ENCODE measurements at places on chromosomes 3 and 15.
A peak's percentile ranks its signal among the peaks of the same experiment; 100 is the strongest.

GRCh38 chr3:65935724-65936123, 103.0 kb downstream of the MAGI1 start:
- no peak for DNase-seq

- no peak for DNase-seq
Measured at GRCh38 chr3:15538345-15538744, 16.8 kb upstream of the COLQ start.

DNA sequence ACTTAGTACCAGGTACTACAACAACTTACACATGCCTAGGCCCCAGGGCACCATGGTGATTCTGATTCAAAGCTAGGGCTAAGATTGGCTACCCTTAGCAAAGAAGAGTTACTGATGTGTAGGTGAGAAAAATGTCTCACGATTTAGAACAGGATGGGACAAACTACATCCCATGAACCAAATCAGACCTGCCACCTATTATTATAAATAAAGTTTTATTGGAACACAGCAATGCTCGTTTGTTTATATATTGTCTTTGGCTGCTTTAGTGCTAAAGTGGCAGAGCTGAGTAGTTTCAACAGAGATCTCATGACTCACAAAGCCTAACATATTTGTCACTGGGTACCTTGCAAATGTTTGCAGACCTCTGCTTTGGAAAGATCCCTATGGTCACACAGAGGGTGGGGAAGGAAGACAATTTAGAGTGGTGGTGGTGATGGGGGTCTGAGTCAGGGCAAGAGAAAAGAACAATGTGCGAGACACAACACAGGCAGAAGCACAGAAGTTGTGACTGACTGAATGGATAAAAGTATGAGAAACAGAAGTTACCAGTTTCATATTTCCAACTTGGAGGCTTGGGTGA, 770.6 kb upstream of the CFAP20DC start:
- no peak for DNase-seq

DNA sequence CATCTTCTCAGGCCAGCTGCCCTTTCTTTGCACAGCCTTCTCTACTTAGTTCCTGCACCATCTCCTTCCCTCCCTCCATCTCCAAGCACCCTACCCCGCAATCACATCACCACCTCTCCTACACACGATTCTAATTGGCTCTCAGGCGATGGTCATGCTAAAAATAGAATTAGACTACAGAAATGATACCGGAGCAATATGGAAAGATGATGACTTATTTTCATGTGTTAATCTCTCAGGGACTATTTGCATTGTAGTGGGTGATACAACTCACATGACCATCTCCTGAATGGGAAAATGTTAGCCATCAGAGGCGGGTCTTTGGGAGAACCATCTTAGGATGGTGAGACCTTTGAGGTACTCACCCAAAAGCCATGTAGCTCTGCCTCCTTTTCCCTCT, 54.7 kb upstream of the PPARG start:
- no peak for DNase-seq

DNA sequence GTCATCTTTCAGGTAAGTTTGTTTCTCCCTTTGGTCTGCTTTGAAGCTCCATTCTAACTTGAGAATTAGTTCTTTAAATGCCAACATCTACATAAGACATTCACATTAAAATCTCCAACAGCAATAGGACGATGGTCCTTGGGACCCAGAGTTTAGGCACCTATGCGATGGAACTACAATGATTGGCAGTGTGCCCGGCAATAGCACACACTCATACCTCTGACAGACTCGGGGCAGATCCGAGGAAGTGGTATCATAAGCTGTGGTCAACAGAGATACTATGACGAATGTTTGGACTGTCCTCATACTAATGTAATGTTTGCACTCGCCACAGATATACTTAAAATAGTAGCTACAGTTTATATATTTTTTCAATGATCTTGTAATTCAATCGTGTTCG, 34.2 kb upstream of the NR2F2 start:
- no peak for DNase-seq

DNA sequence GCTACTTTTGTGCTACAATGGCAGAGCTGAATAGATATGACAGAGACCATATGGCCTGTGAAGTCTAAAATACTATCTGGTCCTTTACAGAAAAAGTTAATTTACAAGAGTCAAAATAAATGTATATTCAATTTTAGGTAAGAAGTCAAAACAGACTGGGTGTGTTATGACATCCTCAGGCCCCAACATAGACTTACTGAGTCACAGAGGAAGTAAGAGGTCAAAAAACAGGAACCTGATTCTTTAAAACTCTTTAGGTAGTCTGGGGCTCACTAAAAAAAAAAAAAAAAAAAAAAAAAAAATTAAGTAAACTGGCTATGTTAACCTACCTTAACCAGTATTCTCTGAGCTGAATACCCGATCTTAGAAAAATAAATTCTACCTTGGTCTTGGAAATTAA, 13.1 kb downstream of the DNAAF4 start:
- DNase-seq: no peak

GRCh38 chr3:158918008-158918407, 116.2 kb downstream of the MFSD1 start:
- DNase-seq: no peak

- DNase-seq: no peak
Measured at GRCh38 chr3:24678421-24678865, 183.8 kb upstream of the THRB start.

GRCh38 chr3:39286771-39287170, 6.9 kb upstream of the CX3CR1 start:
- DNase-seq: no peak

GRCh38 chr3:114384558-114384903, 90.7 kb downstream of the TIGIT start:
- no peak for DNase-seq

- DNase-seq: no peak
Measured at GRCh38 chr3:195761567-195762248, 40.9 kb downstream of the MUC20 start.

DNA sequence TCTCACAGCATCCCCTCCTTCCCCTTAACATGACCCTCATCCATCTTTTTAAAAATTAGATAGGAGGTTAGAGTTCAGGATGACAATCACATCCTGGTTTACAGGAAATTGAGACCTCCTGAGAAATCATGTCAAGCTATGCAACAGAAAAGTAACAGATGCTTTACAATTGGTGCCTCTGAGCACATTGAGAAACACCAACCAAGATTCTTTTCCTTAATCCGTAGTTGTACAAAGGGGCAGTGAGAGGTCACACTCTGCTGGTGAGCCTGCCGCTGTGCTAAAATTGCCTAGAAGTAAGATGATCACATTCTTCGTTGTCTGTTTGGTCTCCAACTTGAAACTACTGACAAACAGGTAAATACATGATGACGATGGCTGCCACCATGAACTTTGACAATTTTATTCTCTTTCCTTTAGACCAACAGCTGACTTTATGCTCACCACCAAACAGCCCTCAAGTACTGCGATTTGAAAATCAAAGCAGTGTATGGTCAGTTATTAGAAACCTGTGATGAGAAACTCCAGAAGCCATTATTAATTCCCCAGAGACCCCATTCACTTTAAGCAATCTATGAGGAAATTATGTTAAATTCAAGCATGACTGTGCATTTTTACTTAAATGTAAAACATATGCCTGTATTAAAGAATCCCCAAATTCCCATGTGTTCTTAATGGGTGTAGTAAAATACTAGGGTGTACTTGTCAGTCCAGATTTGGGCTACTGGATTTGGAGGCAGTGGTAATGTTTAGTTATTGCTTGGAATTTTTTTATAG, 210.7 kb upstream of the UBE2E1 start:
- DNase-seq: no peak

DNA sequence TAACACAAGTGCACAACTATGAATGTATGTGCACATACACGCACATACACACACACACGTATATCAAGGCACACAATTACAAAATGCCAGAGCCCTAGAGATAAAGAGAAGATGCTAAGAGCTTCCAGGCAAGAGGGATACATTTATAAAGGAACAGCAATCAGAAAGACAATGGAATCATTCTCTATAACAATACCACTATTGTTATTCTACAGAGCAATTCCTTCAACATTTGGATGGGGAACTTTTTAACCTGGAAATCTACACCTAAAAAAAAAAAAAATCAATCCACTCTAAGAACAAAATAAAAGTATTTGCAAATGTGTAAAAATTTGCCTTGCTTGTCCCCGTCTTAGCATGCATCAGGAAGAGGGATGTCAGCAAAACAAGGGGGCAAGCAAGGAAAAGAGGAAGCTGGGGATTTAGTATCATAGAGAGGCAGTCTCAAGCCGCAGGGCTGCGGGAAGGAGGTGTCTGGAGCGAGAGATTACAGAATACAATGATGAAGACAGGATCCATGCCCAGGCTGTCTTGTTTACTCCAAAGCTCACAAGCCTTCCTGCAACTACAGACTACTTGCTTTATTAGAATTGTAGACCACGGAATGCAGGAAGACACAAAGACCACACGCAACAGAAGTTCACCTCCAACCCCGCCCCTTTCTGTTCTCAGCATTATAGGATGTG, 220.2 kb downstream of the NTRK3 start:
- DNase-seq: no peak

- DNase-seq: no peak
Measured at GRCh38 chr3:17473761-17474160, 268.7 kb downstream of the TBC1D5 start.

- DNase-seq: no peak
Measured at GRCh38 chr3:194261581-194262063, 89.5 kb downstream of the CPN2 start.

GRCh38 chr3:122258757-122259371, 66.2 kb upstream of the CSTA start:
- DNase-seq: peak; percentile 69

DNA sequence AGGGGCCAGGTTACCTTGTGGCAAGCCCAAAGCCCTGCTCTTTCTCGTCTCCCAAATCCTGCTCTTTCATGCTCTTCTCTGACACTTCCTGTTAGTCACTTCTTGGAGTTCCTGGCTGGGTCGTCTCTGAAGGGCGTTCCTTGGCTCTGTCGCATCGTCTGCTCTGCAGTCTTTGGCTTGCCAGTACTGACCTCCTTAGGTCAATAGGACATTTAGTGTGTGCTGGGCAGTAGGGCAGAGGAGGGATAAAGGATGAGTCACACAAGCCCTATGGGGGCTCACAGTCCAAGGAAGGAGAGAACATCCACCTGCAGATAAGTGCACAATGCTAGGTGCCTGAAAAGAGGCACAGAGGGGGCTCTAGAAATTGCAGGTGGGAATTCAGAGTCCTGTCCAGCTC, 87.5 kb downstream of the FAM43A start:
- no peak for DNase-seq

DNA sequence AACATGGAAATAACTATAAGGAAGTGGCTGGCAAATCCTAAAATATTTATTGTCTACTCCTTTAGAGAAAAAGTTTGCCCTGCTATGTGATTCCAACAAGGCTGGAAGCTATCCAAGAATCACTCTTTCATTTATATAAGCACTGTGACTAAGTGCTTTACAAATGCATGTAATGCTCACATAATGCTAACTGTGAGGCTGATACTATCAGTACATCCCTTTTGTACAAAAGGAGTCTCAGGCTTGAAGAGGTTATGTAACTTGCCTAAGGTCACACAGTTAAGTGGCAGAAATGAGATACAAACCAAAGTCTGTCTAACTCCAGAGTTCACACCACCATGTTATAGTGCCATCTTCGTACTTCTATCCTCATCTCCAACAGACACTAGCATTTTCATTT, 17.0 kb downstream of the TOPBP1 start:
- no peak for DNase-seq

DNA sequence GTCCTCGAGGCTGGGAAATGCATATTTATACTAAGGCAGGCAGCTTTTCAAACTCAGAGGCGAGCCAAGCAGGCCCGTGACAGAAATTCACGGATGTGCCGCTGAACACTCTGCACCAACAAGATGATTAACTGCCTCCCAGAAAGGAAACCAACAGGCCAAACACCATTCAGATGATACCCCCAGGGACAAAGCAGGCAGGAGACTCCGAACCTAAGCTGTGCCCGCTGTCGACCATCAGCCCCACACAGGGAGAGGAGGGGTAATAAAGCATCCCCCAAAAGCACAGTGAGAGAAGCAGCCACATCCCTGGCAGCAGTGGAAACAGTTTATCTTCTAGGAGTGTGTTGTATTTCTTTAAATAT, 31.8 kb downstream of the ADAMTS17 start:
- no peak for DNase-seq

DNA sequence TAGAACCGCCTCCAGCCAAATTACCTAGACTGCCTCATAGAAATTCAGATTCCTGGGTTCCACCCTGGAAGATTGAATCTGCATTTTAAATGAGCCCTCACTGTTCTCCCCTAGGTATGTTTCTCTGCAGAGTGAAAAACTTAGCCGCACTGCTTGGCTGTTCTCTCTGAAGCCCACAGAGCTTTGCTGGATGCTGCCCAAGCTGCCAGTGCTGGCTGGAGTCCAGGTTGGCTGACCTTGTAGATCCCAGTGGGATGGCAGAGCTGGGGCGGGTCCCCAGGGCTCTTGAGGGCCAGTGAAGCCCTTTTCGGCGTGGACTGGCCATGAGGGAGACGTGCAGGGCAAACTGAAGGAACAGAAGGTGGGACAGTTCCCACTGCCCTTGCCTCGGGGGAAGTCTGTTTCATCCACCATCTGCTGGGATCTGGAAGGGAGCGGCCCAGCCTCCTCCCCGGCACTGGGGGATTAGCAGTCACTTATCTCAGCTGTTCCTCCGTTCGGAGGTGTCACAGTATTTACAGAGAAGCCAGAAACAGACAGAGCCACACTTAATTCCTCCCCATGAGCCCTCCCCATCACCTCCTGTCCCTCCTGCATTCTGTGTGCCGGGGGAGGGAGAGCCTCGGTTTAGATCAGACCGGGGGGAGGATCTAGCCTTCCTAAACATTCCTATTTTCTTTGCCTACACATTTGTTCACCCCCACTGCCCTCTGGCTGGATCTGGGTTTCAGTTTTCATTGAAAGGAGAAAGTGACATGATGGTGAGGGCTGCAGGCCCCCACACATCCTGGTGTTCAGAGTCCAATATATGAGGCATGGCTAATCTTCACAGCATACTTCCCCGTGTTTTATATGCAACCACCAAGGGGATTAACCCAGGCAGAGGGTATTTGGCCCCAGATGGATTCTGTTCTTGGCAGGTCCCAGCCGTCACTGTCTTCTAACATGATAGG, 4.1 kb upstream of the ACTC1 start:
- DNase-seq: no peak

DNA sequence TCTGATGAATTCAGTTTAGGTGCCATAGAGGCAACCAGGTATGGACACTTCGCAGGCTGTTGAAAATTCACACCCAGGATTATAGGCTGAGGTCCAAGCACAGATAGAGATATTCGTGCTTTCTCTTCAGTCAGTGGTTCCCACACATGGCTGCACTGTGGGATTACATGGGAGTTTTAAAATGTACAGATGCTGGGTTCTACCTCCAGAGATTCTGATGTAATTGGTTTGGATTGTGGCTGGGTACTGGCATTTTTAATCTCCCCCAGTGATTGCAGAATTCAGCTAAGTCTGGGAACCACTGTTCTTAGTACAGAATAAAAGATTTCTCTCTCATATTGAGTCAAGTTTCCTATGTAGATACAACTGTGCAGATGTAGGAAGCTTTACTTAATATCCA, 91.6 kb downstream of the FOXB1 start:
- DNase-seq: no peak

GRCh38 chr15:69125236-69125635, 35.2 kb upstream of the GLCE start:
- no peak for DNase-seq
